ENCODE measurements at places on chromosomes 2 and 18.

DNA sequence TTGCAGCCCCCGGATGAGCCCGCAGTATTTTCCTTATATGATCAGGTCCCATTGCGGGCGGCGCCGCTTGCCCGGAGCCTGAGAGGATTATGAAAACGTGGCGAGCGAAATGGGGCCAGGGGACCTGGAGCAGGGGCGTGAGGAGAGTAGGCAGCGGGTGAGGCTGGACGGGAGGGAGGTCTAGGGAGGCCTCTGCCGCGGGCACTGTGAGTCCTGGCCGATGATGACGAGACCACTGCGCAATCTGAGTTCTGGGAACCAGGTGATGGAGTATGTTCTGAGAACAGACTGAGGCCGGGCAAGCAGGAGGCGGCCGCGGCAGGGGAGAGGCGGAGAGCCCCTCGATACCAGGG, 790 bp upstream of the ACAA2 start:
- DNase-seq, result no peak

DNA sequence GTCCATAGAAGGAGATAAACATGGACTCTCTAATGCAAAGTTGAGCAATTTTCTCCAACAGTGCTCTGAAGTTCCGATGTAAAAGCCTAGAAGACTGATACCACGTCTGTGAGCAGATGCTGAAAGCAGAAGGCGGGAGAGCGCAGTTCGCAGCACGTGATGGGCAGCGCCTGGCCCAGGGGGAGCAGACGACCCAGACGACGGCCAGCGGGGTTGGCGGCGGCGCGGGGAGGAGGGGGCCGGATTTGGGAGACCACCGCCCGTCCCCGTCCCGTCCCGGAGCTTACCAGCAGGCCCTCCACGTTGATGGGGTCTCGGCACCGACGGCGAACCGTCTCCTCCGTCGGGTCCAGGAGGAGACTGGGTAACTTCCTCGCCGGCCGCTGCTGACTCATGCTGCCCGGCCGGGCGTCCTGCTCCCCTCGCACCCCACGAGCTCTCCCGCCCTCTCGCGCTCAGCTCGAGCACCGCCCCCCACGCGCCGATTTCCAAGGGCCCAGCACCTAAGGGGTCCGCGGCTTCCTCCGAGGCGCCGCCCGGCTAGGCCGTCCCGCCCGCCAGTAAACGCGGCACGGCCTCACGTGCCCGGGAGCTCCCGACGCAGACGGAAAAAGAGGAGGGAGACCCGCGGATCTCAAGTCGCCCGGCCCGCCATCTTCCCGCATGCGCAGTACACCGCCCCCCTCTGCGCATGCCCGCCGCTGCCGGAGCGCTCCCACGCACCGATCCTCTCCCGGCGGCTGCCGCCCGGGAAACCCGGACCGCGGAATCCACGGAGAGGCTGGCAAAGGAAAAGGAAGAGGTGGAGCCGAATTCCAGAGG, at the start of gene E2F6:
Gene E2F6, minus strand, starts transcription at position 677 of the 822 bp plus-strand sequence. Its CDS starts 282 bp downstream, at position 395.
- DNase-seq, result peak; percentile 80

DNA sequence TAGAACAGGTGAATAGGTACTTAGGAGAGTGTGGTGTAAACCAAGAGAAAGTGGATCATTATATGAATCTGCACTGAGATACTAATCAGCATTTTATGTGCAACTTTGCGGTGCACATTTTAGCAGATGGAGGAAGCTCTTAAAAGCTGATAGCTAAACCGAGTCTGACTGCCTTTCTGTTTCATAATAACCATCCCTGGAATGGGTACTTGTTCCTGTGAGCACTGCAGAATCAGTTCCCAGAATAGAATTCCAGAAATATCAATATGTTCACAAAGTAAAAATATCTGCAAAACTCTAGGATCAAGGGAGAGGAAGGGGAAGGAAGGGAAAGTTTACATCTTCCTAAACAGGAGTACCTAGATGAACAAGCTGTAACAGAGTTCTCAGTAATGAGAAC, 432.2 kb upstream of the HNRNPA3 start:
- DNase-seq, result no peak

DNA sequence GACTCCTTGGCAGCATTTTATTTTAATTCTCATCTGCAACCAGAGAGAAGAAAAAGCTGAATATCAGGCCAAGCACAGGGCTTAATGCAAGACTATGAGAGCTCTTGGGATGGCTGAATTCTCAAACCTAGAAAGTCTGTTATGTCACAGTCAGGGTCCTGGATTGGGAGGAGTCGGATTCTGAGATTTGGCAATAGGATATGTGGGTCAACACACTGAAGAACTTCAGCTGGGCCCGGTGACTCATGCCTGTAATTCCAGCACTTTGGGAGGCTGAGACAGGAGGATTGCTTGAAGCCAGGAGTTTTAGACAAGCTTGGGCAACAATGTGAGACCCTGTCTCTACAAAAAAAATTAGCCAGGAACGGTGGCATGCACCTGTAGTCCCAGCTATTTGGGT, 102.4 kb downstream of the COL3A1 start:
- DNase-seq, result no peak

- no peak for DNase-seq
Measured at GRCh38 chr2:147068071-147068470, 776.8 kb upstream of the ACVR2A start.

- DNase-seq, result no peak
Measured at GRCh38 chr2:215451012-215451756, 15.3 kb upstream of the FN1 start.

- DNase-seq, result no peak
Measured at GRCh38 chr18:995629-996028, 91.0 kb downstream of the ADCYAP1 start.

- DNase-seq, result no peak
Measured at GRCh38 chr2:234521536-234521935, 24.7 kb upstream of the ARL4C start.

DNA sequence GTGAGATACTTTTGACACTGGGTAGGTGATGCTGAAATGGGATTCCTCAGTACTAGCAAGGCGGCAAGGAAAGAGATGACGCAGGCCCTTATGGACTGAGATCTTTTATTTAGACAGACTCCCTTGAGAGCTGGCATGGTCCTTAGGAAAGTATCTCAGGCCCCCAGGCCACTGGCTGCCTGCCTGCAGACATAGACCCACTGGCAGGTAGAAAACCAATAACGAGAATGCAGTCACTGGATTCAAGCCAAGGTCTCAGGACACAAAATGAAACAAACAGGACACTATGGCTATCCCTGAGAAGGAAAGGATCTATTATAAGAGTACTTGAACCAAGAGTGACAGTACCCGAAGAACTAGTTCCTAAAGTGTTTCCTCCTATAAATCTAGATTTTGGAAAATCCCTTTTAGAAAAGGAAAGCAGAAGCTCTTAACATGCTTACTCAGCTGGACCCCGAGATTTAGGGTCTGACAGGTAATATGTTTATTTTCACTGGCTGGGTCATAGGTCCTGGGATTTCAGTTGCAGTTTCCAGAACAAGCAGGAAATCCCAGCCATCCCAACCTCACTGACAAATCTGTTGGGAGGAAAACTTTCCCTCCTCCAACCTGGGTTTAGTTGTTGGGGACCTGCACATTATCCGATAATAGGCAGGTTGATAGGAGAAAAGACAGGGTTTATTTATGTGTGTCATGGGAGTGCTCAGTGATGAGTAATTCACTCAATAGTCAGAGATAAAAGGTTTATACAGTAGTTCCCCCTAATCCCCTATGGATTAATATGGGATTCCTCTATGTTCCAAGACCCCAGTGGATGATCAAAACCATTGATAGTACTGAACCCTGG, 44.5 kb downstream of the COMMD1 start:
- DNase-seq, result no peak

DNA sequence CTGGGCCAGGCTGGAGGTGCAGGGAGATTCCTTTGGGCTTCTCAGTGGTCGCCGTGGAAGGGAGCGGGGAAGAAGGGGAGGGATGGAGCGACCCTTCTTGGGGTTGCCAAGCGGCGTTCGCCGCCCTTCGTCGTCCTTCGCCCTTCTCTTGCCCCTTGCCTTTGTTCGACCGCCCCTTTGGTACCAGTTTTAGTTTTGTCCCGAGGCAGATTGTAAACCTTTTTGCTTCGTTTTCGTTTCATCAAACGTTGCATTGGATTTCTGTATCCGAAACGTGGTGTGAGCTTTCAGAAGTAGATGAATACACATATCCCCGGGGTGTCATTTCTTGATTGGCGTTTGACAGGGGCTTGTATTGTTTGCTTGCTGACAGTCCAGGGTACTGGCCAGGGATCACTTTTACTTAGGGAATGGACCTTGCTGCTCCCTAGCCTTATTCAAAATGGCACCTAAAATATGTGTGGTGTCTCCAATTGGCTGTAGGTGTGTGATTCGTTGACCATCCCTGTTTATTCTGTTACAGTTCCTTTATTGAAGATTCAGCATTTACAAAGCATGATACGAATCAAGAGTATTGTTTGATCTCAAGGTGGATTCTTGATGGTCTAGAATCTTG, 788 bp downstream of the USP14 start:
- no peak for DNase-seq

DNA sequence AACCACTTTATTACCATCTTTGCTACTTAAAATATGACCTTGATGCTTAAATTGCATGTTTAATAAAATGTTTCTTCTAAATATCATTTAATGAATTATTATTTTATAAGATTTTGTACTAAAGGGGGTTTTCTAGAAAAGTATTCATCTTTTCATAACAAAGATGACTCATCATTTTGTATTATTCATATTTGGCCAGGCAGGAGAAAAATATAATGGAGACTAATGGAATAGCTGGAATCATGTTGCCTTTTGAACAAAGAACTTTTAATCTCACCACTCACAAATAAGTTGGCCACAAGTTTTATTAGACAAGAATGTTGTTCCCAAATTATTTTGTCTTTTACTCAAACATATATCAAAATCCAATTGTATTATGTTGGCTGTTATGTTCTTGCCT, 882.4 kb downstream of the DSC3 start:
- DNase-seq, result no peak

GRCh38 chr2:150495993-150496627, 8.6 kb upstream of the RND3 start:
- no peak for DNase-seq

GRCh38 chr2:210099940-210100339, 71.3 kb downstream of the KANSL1L start:
- no peak for DNase-seq

DNA sequence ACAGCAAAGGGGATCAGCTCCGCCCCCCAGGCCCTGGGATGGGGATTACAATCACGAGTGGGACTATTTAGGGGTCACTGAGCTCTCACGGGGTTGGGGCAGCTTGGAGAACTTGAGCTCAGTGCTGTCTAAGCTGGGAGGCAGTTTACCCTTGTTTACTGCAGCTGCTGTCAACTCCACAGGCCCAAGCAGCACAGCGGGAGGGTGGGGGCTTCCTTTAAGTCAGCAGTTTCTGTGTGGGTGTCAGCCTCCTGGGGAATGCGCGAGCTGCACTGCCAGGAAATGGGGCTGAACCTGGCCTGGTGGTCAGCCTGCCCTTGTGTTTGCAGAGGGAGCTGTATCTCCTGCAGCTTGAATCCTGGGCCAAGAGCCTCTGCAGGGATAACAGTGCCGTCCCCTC, 29.8 kb downstream of the TOGARAM2 start:
- DNase-seq, result peak; percentile 43

- no peak for DNase-seq
Measured at GRCh38 chr2:54572262-54572635, 116.1 kb downstream of the SPTBN1 start.

GRCh38 chr2:45554742-45555140, 56.3 kb downstream of the SRBD1 start:
- no peak for DNase-seq

DNA sequence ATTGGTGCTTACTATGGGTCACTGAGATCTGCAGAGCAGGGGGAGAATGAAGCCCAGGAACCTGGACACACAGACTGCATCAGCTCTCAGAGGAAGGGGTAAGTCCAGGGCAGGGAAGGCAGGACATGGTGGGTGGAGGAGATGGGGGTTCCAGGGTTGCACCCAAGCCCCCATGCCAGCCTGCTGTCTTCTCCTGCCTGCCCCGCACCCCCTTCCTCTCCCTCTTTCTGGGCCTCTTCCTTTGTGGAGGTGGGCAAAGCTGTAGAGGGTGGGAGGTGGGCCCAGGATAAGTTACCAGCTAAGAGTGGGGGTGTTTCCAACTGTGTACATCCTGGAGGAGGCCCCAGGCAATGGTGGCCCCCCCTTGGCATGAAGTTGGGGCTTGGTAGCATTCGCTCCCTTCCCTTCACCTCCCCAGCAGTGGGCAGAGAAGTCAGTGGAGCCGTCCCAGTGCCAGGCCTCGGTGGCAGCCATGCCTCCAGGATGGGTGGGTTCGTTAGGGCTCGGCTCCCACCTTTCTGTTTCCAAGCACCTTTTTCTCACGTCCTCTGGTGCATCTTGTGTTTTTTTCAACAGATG, 132.2 kb downstream of the CLIP4 start:
- DNase-seq, result no peak

DNA sequence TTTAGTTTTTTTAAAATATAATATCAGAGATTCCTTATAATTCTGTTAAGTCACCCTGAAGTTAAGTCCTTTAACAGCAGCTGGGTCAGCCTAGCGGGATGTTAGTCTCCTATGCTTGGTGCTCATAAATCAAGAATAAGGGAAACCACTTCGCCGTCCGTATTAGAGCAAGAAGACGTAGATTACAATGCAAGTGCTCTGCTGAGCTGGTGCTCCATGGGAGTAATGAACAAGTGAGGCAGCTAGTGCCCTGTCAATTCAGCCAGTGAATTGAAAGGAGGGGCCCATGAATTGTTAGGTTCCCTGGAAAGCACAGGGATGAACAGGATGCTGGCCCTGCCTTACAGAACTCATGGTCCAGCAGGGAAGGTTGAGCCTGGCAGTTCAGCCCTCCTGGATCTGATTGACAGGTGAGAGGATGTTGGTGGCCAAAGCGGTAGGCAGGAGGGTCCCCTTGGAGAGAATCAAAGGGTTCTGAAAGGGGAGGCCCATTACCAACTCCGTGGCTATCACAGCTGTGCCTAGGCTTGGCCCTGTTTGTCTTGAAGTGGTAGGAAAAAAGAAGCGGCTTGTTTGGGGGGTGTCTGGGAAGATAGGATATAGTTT, 30.8 kb downstream of the PLB1 start:
- no peak for DNase-seq

- no peak for DNase-seq
Measured at GRCh38 chr2:98382739-98383138, 36.5 kb downstream of the CNGA3 start.

DNA sequence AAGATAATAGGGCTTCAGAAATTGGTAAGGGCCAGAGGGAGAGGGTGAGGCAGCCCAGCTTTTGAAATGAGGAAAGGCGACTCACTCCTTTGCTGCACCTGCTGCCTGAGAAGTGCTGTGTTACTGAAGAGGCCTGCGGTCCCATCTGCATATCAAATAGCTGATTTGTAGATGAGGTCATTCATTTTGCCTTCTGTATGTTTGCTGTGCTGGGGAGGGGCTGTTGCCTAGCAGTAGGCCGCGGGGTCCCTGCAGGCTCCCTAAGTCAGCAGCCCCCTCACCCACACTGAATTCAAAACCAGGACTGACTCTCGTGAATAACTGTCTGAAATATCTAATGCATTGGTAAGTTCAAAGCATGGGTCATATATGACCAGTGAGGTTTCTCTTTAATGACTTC, 377.2 kb downstream of the SOX11 start:
- DNase-seq, result no peak
